ENCODE measurements at places on chromosomes 3 and 15. TPM values are rescaled to one million over a fixed set of nuclear protein-coding genes. Genes with fewer than 3 reads are reported as not detected.
A peak's percentile ranks its signal among the peaks of the same experiment; 100 is the strongest.

- no peaks in the 10 kb centered on the region for H3K4me1 ChIP-seq
- no peak overlapping the region for H3K27ac ChIP-seq
- peaks cover 8% of the 10 kb centered on the region for H3K36me3 ChIP-seq
- H3K27me3 ChIP-seq = no peaks in the 10 kb centered on the region
- no peak overlapping the region for H3K4me3 ChIP-seq
These were observed 41.1 kb upstream of the STT3B start for GRCh38 chr3:31491660-31492059.

- peaks cover 10% of the 10 kb centered on the region for H3K36me3 ChIP-seq
- peaks cover 86% of the 10 kb centered on the region for H3K4me1 ChIP-seq
- H3K4me3 ChIP-seq = no peak overlapping the region
- no peak for DNase-seq
These were observed 5.0 kb downstream of the VGLL4 start for GRCh38 chr3:11638495-11639358.

DNA sequence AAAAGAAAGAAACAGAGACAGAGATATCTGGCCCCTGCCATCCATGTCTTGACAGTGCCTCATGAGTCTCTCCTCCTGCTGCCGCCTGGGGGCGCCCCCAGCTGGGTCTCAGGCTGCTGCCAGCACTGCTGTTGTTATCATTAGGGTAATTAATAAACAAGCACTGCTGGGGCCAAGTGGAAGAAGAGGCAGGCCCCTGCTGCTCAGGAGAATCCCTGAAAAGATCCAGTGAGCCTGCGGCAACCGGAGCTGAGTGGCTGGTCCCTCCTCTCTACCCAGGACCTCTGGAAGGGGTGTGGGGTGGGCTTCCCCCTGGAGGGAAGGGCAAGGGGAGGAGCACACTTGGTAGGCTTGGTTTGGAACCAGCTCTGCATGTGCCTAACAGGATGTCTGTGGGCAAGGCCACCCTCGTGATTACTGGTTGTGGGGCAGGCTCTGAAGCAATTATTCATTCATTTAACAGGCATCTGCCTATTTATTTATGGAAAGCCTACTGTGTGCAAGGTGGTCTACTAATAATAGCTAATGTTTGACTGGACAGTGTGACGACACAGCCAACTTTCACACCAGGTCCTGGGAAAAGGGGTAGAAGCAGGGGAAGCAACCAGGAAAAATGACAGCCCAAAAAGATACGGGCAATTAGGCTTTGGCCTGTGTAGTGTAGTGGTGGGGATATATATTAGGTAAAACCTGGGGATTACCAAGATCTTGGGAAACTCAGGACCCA is 1.2 kb upstream of the TYRO3 start:
- peak overlapping the region; percentile 94 for H3K4me3 ChIP-seq
- peaks cover 16% of the 10 kb centered on the region for H3K4me1 ChIP-seq
- H3K27ac ChIP-seq = peak overlapping the region; percentile 95
- no peaks in the 10 kb centered on the region for H3K36me3 ChIP-seq
- H3K27me3 ChIP-seq = peaks cover 27% of the 10 kb centered on the region
- peak; percentile 84 for DNase-seq

DNA sequence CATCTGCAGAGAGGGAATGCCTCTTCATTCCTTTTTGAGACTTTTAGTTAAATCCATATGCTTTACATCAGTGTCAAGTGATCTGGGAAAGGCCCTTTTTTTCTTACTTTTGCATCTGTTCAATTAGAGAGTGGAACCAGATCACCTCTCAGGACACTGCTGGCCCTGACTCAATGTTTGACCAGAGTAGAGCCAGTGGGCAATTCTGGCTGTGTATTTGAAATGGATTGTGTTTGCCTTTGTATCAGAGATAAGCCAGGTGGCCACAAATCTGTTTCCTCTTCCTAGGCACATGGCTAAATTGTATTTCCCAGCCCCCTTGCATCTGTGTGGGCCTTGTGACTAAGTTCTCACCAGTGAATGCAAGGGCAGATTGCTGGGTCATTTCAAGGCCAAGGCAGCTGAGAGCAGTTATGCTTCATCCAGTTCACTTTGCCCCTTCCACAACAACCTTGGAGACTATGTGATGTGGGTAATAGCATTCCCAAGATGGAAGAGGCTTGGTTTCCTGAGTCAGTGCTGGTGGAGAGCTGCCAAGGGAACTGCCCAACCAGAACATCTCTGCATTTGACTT is 75.6 kb upstream of the CACNA2D3 start:
- no peak for DNase-seq
- no peaks in the 10 kb centered on the region for H3K36me3 ChIP-seq
- H3K4me3 ChIP-seq = no peak overlapping the region
- H3K27ac ChIP-seq = no peak overlapping the region
- peaks cover 7% of the 10 kb centered on the region for H3K27me3 ChIP-seq

Gene CPNE9
- total RNA-seq = not detected

DNA sequence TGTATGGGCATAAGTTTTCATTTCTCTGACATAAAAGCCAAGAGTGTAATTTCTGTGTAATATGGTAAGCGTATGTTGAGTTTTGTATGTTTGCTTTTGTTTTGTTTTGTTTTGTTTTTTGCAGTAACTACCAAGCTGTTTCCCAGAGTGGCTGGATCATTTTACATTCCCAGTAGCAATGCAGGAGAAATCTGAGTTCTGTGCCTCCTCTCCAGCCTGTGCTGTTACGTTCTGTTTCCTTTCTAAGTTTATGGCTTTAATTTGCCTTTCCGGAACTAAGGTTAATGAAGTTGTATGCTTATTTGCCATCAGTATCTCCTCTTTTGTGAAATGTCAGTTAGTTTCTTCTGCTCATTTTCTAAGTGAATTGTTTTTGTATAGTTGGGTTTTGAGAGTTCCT is 307.8 kb downstream of the GABRG3 start:
- no peak overlapping the region for H3K4me3 ChIP-seq
- H3K27ac ChIP-seq = no peak overlapping the region
- H3K36me3 ChIP-seq = no peaks in the 10 kb centered on the region

- no peak for DNase-seq
- H3K36me3 ChIP-seq = no peaks in the 10 kb centered on the region
- H3K4me1 ChIP-seq = no peaks in the 10 kb centered on the region
- peaks cover 4% of the 10 kb centered on the region for H3K27me3 ChIP-seq
These were observed 222.4 kb downstream of the CACNA2D3 start for GRCh38 chr3:54344601-54345231.

- no peak for DNase-seq
- H3K4me1 ChIP-seq = peaks cover 71% of the 10 kb centered on the region
- H3K4me3 ChIP-seq = peak overlapping the region; percentile 91
- H3K27ac ChIP-seq = peak overlapping the region; percentile 98
These were observed 2.1 kb downstream of the IDH2 start for GRCh38 chr15:90099868-90100831.
